COR-L47 (cell line): ENCODE measurements at places on chromosomes 13 and 19.

- DNase-seq, result no peak
These were observed 82.0 kb upstream of the WASF3 start for GRCh38 chr13:26475176-26476110.

DNA sequence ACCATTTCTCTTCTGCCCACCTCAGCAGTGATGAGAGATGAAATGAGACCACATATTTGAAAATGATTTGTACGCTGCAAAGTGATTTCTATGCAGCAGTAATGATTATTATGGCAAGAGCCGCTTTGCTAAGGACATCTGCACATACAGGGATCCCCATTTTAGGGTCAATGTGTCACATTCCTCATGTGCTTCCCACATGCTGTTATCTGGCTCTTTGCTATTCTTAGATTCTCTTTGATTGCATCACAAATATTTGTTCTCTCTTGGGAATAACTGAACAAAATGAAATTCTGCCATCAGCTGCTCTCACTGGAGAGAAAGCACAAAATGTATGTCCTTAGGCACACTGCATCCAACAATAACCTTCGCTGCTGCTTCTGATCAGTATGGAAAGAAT lies 209.5 kb upstream of the IPO5 start:
- DNase-seq, result no peak

DNA sequence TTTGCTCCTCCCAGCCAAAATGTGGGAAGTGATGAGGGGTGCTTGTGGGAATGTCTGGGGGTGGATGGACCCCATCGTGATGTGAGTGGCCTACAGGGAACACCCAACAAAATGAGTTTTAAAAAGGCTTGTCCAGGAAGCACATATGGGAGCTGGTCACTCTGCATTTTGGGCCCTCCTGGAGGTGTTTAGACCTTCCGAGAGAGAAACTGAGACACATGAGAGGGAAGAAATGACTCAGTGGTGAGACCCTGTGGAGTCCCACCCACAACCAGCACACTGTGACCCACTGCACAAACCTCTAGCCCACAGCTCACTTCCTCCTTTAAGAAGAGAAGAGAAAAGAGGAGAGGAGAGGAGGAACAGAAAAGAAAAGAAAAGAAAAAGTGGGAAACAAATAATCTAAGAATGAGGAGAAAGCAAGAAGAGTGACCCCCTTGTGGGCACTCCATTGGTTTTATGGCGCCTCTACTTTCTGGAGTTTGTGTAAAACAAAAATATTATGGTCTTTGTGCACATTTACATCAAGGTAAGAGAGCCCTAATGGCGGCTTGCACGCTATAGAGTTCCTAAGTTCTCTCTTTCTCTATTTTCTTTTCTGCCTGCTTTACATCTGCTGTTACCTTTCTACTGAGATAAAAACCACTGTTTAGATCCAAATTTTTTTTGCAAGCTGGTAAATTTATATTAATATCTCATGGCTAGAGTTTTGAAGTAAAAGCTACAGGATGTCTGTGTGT lies 13.3 kb upstream of the LILRB1 start:
- DNase-seq, result no peak

- DNase-seq, result no peak
These were observed 54.8 kb downstream of the DLEU7 start for GRCh38 chr13:50788551-50789210.

DNA sequence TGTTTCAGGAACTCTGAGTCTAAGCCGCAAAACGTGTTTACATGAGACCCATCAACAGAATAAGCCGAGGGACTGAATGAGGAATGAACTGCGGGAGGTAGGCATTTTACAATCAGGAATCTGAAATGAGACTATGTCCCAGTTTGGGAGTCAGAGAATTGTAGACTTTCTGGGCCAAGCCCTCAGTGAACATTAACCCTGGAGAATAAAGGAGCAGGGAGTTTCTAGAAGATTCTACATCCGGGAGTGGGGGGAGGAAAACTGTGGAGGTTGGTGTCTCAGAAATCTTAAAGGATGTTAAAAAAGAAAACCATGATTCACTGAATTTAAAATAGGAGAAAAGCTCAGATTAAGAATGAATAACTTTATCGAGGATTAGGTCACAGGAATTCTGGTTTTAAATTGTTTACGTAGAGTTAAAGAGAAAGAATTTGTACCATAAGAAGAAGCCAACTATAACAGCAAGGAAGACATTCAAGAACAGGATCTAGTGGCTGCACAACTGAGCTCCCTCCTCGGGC lies 18.5 kb downstream of the RFX2 start:
- DNase-seq, result no peak

- DNase-seq, result no peak
These were observed 43.0 kb upstream of the UQCRFS1 start for GRCh38 chr19:29255912-29256311.

- DNase-seq, result no peak
These were observed 123.2 kb upstream of the SPACA7 start for GRCh38 chr13:112252804-112253590.

DNA sequence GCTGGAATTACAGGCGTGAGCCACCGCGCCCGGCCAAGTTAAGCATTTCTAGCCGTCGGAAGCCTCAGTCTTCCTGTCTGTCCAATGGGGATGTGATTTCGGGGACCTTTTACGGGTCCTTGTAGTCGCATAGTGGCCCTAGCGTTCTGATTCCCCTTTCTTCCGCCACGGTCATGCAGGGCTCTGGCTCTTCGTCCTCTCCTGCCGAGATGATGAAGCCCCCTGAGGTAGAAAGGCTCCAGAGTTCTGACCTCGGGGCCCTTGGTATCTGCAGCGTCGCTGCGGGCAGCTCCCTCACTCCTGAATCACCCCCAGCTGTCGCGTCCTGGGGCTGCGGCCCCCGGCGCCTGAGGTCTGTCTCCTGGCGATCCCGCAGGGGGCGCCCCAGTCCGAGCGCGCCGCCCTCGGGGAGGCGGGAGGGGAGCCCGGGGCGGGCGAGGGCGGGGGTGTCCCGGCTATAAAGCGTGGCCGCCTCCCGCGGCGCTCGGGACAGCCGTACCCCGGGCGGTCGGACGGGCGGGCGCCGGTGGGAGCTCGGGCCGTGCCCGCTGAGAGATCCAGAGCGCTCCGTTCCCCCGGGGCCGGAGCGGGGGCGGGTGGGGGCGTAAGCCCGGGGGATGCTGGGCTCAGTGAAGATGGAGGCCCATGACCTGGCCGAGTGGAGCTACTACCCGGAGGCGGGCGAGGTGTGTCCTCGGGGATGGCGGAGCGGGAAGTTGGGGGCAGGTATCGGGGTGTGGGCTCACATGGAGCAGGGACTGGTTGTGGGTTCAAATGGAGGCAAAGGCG lies at the start of gene FOXA3:
TSS of gene FOXA3 (plus strand) at position 487 of the 789 bp plus-strand sequence. CDS start at position 618, 131 bp downstream.
- DNase-seq, result peak; percentile 37

DNA sequence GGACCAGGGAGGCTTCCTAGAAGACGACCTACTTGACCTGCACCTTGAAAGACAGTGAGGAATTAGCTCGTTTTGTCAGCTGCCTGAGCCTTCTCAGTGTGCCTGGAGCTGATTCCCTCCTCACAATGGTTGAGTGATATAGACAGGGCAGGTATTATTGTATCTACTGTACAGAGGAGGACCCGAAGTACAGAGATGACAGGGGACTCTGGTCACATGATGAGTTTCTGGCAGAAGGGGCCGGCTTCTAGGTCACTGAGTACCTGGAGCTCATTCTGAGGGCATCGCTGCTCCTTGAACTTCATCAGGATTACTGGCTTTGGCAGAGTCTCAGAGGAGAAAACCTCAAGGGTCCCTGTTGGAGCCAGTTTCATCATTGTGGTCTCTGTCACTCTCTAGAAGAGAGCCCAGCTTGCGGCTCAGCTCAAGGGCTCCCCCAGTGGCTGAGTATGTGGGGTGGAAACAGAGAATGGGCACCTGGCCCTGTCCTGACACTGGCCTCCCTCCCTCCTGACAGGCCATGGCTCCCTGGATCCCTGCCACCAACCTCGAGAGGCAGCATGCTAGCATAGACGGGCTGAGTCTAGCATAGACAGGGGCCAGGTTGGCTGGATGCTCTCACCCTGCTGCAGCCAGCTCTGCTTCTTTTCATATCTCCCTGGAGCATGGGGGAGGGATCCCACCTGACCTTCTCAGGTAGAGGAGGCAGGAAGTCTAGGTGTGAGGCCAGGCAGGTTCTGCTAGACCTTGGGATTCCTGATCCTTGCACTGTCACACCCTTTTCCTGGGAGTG lies 38.7 kb downstream of the NFIX start:
- peak; percentile 56 for DNase-seq

- no peak for DNase-seq
These were observed 20.9 kb downstream of the KLHL26 start for GRCh38 chr19:18657590-18658365.

GRCh38 chr19:18814063-18814462 lies 17.7 kb upstream of the UPF1 start:
- no peak for DNase-seq

DNA sequence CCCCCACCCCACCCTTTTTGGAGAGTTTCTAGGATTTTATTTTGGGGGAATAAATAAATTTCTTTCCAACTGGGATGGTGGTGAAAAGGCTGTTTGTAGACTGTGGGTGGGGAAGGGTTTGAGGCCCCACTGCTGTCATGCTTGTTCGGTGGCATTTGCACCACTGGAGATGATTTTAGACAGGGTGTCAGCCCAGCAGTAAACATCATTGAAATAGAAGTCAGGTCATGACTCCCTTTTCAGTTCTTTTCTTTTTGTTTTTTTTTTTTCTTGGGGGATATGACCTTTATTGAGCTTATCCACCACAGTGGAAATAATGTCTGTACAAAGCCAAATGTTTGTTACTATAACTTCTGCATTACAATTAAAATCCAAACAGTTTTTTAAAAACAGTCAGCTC lies 14.1 kb downstream of the UBAC2 start:
- DNase-seq, result no peak

DNA sequence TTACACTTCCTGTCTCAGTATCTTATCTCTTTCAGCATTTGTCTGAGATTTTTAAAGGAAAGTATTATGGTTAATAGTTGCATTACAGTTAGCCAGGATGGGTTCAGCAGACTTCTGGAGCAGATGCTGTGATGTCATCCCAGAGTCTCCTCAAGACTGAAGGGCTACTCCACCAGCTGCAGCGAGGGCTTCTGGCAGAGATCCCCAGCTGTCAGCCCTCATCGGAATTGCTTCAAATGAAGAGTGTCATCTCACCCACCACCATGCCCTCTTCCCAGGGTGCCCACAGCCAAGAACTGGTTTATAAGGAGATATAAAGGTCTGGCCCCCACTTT lies 84.4 kb downstream of the FAM216B start:
- DNase-seq, result no peak

GRCh38 chr19:5115771-5116202 lies 146.9 kb downstream of the KDM4B start:
- DNase-seq, result no peak

DNA sequence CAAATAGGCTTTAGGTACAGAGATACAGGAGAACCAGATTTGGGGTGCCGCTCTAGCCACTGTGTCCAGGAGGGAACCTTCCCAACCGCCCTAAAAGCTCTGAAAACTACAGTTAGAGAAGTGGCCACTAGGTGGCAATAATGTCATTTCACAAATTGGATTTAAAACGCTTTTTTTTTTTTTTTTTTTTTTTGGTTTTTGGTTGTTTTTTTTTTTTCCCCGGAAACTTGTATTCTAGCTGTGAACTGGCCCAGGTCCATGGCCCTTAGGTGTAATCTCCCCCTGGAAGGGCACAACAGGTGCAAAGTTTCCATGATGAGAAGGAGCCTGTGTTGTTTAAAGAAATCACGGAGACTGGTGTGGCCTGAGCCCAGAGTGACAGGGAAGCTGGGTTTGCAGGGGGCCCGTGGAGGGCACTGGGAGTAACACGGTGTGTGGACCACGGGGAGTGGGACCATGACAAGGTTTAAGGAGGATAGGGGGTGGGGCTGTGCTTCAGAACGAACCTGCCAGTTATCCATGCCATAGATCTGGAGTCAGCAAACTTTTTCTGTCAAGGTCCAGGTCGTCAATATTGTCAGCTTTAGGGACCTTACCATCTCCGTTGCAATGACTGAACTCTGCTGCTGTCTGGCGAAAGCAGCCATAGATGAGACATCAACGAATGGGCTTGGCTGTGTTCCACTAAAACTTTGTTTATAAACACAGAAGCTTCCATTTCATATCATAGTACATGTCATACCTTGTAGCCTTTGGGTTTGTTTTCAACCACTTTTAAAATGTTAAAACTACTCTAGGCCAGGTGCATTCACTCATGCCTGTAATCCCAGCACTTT lies 10.1 kb downstream of the OR1I1 start:
- DNase-seq, result peak; percentile 50
